ENCODE measurements at places on chromosomes 6 and 20. TPM values are rescaled to one million over a fixed set of nuclear protein-coding genes. Genes with fewer than 3 reads are reported as not detected.

DNA sequence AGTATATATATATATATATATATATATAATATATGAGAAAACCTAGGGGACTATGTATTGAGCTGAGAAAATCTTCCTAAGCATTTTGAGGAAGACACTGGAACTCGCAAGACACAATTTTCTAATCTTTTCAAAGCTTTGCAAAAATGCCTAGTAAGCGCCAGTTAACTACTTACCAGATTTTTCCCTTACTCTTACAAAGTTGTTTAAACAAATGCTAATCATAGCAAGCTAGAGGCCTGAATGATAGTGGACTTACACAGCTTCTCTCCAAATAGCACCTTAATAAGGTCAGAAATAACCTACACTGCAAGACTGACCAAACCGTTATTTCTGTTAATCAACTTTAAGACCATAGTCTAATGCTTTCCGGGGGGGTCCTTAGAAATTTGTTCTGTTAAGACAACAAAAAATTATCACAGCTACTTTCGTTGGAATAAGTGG is 56.1 kb upstream of the HFE start:
- H3K4me1 ChIP-seq: peaks cover 29% of the 10 kb centered on the region
- H3K36me3 ChIP-seq: no peaks in the 10 kb centered on the region
- no peaks in the 10 kb centered on the region for H3K27me3 ChIP-seq
- peak overlapping the region; percentile 50 for H3K4me3 ChIP-seq
- no peak overlapping the region for H3K27ac ChIP-seq

DNA sequence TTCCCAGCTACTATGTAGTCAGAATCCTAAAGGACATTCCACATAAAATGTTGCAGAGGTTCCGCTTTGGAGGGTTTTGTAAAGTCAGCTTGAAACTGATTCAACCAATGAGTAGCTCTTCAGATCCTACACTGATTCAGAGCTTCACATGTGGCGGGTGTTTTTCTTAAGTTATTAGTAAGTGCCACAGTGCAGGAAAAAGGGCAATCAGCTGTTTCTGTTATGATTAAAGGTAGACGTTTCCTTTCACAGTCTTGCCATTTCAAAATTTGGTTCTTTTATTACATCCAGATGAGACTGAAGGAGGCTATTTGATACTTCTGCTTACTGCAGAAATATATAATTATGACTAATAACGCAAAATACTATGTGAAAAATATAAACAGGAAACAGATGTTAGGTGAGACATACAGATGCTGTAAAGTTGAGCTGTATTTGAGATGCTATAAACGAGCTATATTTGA is 443.9 kb downstream of the CDKAL1 start:
- no peaks in the 10 kb centered on the region for H3K27me3 ChIP-seq
- H3K4me1 ChIP-seq: no peaks in the 10 kb centered on the region
- H3K4me3 ChIP-seq: no peak overlapping the region
- no peak overlapping the region for H3K27ac ChIP-seq
- no peaks in the 10 kb centered on the region for H3K36me3 ChIP-seq

- H3K27me3 ChIP-seq: no peaks in the 10 kb centered on the region
- no peaks in the 10 kb centered on the region for H3K4me1 ChIP-seq
- H3K36me3 ChIP-seq: no peaks in the 10 kb centered on the region
- no peak overlapping the region for H3K4me3 ChIP-seq
These were observed 86.2 kb downstream of the TFAP2C start for GRCh38 chr20:56715309-56715708.

Gene BCAS1
- polyA plus RNA-seq: 0.06 TPM

Gene GPR6
- not detected for polyA plus RNA-seq

Gene SPINT4
- not detected for polyA plus RNA-seq

- H3K36me3 ChIP-seq: no peaks in the 10 kb centered on the region
- H3K4me1 ChIP-seq: no peaks in the 10 kb centered on the region
- peak overlapping the region; percentile 51 for H3K27ac ChIP-seq
These were observed 69.3 kb upstream of the IER3 start for GRCh38 chr6:30813631-30814145.

DNA sequence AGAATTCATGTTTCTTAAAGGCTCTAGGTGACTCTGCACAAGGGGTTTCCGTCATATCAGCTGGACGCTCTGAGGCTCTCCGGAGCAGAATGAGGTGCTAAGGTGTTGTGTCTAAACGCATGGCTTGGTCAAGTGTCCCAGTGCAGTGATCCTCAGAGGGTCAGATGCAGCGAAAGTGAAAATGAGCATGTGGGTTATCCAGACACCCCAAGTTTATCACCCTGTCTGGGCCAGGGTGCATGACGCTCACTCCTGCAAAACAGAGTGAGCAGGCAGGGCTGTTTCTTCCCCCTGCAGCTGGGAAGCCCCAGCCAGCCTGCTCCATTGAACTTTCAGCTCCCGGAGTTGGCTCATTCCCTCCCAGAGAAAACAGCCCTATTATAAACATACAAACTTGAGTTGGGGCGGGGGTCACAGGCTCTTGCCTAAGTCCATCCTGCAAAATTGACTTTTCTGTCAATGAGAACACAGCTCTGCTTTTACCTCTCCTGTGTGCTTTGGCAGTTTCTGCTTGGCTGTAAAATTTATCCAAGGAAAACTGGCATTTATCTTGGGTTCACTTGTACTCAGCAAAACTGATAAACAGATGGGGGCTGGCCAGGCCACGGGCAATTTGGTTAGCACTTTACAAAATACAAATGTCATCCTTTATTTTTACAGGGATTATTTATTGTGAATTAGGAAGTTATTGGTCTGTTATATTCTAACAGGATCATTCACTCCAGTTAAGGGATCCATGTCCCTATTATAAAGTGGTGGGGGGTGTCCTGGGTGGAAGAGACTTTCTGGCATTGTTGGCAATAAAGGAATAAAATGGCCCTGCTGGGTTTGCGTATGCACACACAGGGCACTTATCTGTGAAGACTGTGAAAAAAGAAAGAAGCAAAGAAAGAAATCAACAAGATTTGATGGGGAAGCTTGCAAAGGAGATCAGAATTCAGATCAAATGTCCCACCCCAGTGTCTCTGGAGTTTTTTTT is 154.9 kb downstream of the FOXA2 start:
- no peaks in the 10 kb centered on the region for H3K27me3 ChIP-seq
- H3K4me1 ChIP-seq: peaks cover 48% of the 10 kb centered on the region
- H3K27ac ChIP-seq: peak overlapping the region; percentile 82
- H3K36me3 ChIP-seq: no peaks in the 10 kb centered on the region
- H3K4me3 ChIP-seq: no peak overlapping the region

Gene MAP3K5
- polyA plus RNA-seq: 5.7 TPM

Gene ABRACL
- 66.3 TPM for polyA plus RNA-seq

All from liver (tissue), 10 donors.